HCEC 1CT (cell line): ENCODE measurements at places on chromosomes 5 and 9.

DNA sequence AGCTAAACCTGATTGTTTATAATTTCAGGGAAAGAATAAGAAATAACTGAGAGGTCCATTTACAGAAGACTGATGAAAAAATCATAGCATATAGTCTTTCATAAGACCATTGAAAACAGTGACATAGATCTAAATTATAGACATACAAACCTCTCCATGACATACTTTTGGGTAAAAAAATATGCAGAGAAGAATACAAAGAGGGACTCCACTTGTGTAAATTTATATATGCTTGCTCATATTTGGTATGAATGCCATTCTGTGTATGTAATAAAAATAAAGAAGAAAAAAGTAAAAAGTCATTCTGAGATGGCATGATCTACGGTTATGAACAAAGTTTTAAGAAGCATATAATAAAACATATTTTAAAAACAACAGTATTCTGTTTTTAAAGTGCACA is 310.7 kb downstream of the ASTN2 start:
- no peak for DNase-seq

- no peak for DNase-seq
These were observed 34.3 kb upstream of the CAST start for GRCh38 chr5:96627792-96628398.

- no peak for DNase-seq
These were observed 73.0 kb downstream of the KCNIP1 start for GRCh38 chr5:170576602-170577535.

- no peak for DNase-seq
These were observed 14.0 kb upstream of the TNIP1 start for GRCh38 chr5:151094852-151095245.

DNA sequence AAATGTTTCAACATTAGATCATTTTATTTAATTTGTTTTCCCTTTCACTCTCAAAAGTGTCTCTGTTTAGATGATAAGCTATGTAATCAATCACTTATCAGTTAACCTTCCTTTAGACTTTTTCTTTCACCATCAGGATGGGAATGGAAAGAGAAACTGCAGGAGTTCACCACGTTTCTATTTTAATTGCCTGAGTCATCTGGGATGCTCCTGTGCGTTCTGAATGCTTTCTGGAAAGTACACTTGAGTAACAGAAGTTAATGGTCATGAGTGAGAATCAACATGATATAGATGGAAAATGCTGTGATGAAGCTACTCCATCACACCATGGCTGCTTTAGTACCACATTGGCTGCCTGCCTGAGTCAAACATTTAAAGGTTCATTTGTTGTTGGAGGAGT is 783.3 kb upstream of the CDH9 start:
- DNase-seq, result peak; percentile 53

DNA sequence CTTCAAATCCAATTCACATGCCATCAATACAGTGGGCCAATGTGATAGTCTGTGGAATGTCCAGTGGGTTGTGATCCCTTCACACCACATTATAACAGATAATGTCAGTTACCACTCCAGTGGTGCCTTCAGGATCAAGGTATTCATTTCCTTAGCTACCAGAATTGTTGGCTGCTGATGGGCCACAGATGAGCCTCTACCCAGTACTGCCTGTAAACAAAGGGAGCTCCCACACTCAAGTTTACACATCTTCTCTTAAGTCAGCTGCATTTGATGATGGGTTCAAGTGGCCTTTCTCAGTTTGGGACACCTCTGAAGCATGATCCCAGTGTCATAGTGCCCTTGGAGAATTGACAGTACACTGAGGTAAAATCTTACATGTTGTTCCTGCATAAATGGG is 477.0 kb upstream of the CD180 start:
- no peak for DNase-seq

DNA sequence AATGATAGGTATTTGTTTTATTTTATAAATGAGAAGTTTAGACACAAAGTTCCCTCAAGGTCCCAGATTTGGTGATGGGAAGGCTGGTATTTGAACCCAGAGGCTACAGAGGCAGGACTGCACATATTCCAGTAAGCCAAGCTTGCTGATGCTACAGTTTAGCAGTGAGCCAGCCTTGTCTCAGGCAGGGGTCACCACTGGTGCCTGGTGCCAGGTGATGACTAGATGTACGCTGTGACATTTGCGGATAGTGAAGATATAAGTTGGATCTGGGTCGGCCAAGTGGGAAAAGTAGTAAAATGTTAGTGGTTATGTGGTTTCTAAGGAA is 143.9 kb downstream of the AOPEP start:
- no peak for DNase-seq

DNA sequence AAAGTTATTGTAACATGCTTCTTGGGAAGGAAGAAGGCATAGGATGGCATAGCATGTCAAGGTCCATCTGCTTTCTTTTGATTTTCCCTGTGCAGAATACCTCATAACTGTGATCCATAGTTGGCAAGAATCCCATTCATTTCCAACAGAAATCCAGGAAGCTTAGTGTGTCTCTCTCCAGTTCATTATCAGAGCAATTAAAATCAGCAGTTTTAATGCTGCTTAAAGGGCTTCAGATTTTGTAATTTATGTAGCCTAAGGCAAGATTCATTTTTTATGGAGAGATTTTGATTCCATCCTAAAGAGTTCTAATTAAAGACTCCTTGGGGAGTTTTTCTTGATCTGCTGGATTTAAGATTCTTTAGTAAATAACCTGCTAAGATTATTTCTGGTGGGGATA is 560.1 kb downstream of the PDE4D start:
- no peak for DNase-seq

DNA sequence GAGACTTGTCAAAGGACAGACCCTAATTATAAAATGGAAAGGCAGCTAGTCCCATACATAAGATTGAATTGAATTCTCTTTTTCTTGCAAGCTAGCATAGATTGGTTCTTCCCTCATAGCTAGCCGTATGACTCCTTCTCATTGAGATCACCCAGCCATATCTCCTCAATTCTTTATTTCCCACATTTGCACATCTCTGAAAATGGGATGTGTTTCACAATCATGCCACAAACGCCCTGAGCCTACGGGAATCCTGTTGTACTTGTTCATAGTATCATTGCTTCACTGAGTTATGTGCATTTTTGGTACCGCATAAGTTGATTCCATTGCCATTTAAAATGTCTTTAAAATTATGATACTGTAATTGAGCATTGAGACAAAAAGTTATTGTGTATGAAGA is 90.5 kb downstream of the PCSK1 start:
- no peak for DNase-seq

DNA sequence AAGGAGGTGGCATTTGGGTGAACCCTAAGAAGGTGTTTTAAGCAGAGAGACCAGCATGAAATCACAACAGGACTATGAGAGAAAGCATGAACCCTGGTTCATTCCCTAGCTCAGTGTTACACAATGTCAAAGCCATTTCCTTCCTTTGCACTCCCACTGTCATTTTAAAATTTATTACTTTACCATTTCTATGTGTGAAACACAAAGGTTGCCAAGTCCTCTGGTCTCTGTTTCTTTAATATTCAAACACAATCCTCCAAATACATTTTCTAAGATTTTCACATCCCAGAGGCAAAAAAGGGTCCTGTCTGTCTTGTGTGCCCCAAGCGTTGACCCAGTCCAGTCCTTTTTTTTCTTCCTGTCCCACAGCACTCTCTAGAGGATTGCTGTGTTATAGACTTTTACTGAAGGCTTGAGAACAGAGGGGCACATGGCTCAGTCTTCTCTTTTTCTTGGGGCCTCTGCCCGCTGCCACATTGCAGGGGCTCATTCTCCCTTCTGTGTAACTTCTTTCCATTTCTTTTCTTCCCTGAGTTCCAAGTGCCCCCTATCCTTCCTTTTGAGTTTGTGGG is 78.6 kb upstream of the SLC28A3 start:
- no peak for DNase-seq

DNA sequence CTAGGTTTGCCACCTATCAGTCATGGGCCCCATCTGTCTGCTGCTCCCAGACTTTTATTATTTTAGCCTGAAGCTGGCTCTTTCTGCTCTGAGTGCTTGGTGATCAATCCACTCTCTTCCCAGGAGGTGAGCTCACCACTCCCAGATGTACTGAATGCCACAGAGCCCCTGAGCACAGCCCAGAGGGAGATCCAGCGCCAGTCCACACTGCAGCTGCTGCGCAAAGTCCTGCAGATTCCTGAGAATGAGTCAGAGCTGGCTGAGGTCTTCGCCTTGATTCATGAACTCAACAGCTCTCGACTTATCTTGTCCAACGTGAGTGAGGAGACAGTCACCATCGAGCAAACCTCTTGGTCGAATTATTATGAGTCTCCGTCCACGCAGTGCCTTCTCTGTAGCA is 36.0 kb downstream of the HMGXB3 start:
- DNase-seq, result peak; percentile 99

GRCh38 chr5:32115985-32116384 is 58.1 kb downstream of the GOLPH3 start:
- no peak for DNase-seq
